ENCODE measurements at places on chromosomes 16 and 17. TPM values are rescaled to one million over a fixed set of nuclear protein-coding genes. Genes with fewer than 3 reads are reported as not detected.

HIGD1B gene
- not detected for total RNA-seq

MMP28 gene
- 6.0 TPM for total RNA-seq

MYH2 gene
- not detected for total RNA-seq

HYDIN gene
- 0.52 TPM for total RNA-seq

KRTAP4-6 gene
- total RNA-seq, result not detected

CASKIN1 gene
- total RNA-seq, result 0.67 TPM

GPS1 gene
- 117 TPM for total RNA-seq

ITGAD gene
- not detected for total RNA-seq

TRPV2 gene
- total RNA-seq, result 0.95 TPM

NPB gene
- total RNA-seq, result 0.56 TPM

ANKRD40CL gene
- total RNA-seq, result not detected

KRTAP3-1 gene
- total RNA-seq, result not detected

TMEM11 gene
- total RNA-seq, result 70.0 TPM

PARD6A gene
- total RNA-seq, result 1.7 TPM

RNF227 gene
- 2.0 TPM for total RNA-seq

CD300H gene
- not detected for total RNA-seq

PLA2G10 gene
- total RNA-seq, result not detected

EFCAB5 gene
- 0.70 TPM for total RNA-seq

CDK12 gene
- total RNA-seq, result 37.6 TPM

CORO7 gene
- total RNA-seq, result 14.1 TPM

CAPNS2 gene
- not detected for total RNA-seq

ACSM5 gene
- not detected for total RNA-seq

ABCC11 gene
- 0.13 TPM for total RNA-seq

AFMID gene
- total RNA-seq, result 46.5 TPM

HOXB8 gene
- 7.2 TPM for total RNA-seq

SEC14L1 gene
- total RNA-seq, result 47.2 TPM

APOBR gene
- total RNA-seq, result 0.05 TPM

USP31 gene
- total RNA-seq, result 10.1 TPM

CRYBA1 gene
- not detected for total RNA-seq

ZPBP2 gene
- total RNA-seq, result not detected

CRYM gene
- 1.3 TPM for total RNA-seq

PALB2 gene
- total RNA-seq, result 13.5 TPM

LITAFD gene
- not detected for total RNA-seq

LRRC46 gene
- 2.8 TPM for total RNA-seq

SLC9A5 gene
- total RNA-seq, result 1.8 TPM

TAT gene
- total RNA-seq, result not detected

NHLRC4 gene
- total RNA-seq, result 0.21 TPM

KCNJ12 gene
- total RNA-seq, result 1.1 TPM

ATP2A1 gene
- total RNA-seq, result 2.6 TPM

BANP gene
- 18.2 TPM for total RNA-seq

KRTAP4-11 gene
- total RNA-seq, result not detected

CYGB gene
- 0.81 TPM for total RNA-seq

NUPR1 gene
- total RNA-seq, result 15.5 TPM

EFTUD2 gene
- total RNA-seq, result 184 TPM

RPL27 gene
- 3,764 TPM for total RNA-seq

NPIPB9 gene
- total RNA-seq, result 1.8 TPM

CES3 gene
- total RNA-seq, result 1.7 TPM

ACADVL gene
- total RNA-seq, result 407 TPM

SLC2A4 gene
- total RNA-seq, result 0.16 TPM

TBC1D28 gene
- not detected for total RNA-seq

NPIPA8 gene
- 0.87 TPM for total RNA-seq

GRIN2A gene
- total RNA-seq, result not detected

SLC12A3 gene
- not detected for total RNA-seq

JPH3 gene
- 1.9 TPM for total RNA-seq

C16orf86 gene
- total RNA-seq, result not detected

Data from A549 treated with DMSO at 1 μM for 4 hours (cell line).